EH (cell line): ENCODE measurements at places on chromosomes 1 and 21.

DNA sequence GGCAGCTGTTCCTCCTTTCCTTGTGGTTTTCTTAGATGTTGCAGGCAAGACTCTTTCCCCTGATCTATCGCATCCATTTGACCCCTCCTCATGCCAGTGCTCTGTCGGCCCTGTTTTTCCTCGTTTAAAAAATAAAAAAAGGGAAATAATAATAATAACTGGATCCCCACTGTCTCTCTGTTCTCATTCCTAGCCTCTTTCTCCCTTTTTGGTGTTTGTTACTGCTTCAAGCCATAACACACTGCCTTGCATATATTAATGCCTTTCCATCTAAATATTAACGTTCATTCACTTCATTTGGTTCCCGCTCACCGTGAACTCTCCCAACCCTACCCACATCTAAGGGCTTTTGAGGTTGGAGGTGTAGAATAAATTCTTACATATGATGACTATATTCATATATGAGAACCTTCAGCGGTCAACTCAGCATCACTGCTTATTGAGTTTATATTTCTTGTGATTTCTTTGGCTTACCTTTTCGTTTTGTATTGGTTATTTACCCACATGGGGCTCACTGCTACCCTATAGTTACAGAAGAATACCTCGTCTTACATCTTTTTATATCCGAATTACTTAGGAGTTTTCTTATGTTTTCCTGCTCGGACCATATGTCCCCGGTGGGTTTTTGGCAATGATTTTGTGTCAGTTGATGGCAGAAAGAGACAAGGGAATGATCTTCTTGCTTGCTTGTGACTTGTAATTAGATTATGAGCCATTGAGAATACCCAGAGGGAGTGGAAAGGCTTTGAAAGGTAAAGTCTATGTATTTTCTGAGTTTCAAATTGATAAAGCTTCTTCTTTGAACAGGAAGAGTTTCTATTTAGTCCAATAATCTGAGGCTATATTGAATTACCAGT is 805 bp downstream of the ATG4C start:
- no peak for DNase-seq

- peak; percentile 41 for DNase-seq
Measured at GRCh38 chr21:35222021-35222420, 172.9 kb upstream of the RUNX1 start.

DNA sequence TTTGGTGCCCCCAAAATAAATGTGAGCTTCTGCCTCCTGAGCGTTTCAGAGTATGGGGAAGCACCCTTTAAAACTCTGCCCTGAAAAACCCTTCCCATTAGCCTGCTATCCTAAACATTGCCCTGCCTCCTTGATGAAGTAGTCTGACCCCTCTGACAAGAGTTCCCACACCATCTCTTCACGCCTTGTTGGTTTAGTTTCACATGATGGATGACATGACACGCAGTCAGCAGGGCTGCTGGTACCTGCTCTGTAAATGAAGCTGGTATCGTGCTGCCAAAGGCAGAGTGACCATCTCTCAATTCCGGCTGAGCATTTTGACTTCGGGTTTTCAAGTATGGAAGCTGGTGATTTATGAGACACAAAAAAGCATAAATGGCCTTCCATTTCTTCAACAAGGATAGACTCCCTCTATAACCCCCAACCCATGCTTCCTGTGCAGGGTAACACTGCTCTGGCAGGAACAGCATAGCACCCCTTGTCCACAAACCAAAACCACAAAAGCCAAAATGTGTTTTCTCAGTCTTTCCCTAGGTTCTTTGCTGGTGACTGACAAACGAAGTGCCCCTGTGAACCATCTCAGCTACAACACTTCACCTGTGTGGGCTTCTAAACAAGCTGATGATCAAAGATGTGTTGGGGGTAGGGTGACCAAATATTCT is 444.6 kb downstream of the NUF2 start:
- no peak for DNase-seq

DNA sequence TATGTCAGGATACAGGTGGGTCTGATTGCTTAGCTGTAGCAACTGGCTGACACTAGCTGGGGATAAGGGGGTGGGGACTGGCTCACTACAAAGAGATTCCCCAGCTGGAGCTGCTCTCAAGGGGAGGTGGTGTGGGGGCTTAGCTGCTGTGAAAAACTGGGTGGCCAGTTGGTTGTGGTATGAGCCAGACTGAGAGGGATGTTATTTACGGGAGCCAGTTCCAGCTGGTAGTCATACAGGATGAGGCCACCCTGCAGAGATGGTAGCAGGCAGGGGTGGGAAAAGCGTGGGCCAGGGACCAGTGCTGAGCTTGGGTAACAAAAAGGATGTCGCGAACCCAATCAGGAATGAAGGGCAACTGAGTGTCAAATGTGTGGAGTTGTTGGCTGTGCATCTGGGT is 204.0 kb upstream of the C21orf91 start:
- DNase-seq, result no peak

DNA sequence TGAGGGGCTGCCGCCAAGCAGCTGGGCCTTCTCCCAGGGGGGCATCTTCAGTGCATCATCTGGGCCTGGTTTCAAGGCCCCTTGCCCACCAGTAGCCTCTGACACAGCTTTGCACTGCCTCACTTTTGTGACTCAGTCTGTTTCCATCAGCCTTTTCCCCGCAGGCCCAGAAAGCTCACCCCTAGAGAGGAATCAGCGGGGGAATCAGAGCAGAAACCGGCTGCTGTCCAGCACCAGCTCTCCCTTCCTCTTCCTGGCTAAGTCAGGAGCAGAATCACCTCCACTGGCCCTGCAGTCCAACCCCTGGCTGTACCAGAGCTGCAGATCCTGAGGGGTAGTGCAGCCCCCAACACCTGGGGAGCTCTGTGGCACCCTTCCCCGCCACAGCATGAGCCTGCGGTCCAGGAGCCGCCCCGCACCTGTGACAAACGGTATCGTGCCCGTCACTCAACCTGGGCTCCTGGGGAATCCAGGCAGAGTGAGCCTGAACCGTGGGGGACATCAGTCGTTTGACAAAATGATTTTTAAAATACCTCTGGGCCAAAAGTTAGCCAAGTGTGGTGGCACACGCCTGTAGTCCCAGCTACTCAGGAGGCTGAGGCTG is 83.3 kb upstream of the TMEM51 start:
- DNase-seq, result no peak

GRCh38 chr1:10401281-10401680 is 2.4 kb downstream of the PGD start:
- peak; percentile 76 for DNase-seq
